ENCODE measurements at places on chromosomes 1 and 21.
A peak's percentile ranks its signal among the peaks of the same experiment; 100 is the strongest.

DNA sequence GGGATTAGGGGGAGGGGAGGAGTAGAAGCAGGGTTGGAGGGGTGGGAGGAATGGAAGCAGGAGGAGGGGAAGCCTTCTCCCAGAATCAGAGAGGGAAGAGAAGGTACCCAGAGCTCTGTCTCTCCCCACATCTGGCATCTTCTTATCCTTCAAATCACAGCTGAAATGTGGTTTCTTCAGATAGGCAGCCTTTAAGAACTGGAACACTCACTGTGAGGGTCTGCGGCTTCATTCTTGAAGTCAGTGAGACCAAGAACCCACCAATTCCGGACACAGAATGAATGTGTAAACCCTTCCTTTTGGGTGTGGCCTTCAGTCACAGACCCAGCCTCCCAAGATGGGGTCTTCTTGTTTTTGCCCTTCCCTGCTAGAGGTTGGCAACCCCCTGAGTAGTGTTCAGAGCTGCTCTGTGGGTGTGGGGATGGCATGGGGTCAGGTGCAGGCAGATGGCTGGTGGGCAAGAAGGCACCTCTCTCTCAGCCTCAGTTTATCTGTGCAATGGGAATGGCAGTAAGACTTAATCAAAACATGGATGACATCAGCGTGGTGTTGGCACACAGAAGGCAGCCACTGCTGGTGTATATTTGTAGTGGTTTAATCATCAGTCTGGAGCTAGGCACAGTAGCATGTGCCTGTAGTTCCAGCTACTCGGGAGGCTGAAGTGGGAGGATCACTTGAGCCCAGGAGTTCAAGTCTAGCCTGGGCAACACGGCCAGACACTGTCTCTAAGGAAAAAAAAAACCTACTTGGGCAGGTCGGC lies 7.2 kb downstream of the FAAH start:
- peak; percentile 67 for DNase-seq

DNA sequence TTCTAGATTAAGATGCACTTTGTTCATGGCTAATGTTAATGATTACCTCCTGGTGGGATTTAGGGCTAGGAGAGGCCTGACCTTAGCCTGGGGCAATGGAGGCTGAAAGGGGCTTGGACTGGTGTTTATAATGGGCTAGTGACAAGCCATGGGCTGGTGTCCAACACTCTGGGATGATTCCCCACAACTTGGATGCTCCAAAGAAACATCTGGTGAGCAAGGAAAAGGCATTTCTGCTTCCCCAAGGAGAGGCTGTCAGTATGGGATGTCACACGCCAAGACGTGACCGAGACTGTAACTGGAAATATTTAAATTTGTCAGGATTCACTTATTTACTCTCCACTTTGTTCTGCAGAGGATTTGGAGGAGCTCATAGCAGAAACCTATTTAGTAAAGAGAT lies 45.2 kb downstream of the PTPRU start:
- no peak for DNase-seq

DNA sequence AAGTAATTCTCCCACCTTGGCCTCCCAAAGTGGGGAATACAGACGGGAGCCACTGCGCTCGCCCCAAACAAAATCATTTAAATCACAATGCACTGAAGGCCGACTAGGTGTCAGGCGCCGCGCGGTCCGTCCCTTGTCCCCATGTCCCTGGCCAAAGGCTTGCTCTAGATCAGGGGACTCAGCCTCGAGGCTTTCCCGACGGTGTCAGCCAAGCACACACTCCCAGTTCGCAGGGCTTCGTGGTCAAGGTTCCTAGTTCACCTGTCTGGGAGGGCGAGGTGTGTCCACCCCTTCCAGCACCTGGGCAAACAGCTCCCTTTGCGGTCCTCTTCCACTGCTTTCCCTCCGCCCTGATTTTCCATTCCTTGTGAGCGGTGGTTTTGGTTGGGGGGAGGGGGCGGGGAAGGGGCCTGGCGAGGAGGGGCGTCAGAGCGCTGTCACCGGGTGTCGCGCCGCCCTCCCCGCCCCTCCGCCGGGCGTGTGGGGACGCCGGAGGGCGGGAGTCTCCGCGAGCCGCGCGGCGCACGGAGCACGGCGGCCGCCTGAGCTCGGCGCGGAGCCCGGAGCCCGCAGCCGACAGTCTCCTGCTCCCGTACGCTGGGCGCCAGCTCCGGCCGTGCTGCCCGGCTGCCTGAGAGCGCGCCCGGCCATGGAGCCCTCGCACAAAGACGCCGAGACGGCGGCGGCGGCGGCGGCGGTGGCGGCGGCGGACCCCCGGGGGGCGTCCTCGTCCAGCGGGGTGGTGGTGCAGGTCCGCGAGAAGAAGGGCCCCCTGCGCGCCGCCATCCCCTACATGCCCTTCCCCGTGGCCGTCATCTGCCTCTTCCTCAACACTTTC lies at the start of gene STUM:
TSS of gene STUM (plus strand) at position 509 of the 838 bp plus-strand sequence. CDS start at position 650, 141 bp downstream.
- DNase-seq = peak; percentile 93

DNA sequence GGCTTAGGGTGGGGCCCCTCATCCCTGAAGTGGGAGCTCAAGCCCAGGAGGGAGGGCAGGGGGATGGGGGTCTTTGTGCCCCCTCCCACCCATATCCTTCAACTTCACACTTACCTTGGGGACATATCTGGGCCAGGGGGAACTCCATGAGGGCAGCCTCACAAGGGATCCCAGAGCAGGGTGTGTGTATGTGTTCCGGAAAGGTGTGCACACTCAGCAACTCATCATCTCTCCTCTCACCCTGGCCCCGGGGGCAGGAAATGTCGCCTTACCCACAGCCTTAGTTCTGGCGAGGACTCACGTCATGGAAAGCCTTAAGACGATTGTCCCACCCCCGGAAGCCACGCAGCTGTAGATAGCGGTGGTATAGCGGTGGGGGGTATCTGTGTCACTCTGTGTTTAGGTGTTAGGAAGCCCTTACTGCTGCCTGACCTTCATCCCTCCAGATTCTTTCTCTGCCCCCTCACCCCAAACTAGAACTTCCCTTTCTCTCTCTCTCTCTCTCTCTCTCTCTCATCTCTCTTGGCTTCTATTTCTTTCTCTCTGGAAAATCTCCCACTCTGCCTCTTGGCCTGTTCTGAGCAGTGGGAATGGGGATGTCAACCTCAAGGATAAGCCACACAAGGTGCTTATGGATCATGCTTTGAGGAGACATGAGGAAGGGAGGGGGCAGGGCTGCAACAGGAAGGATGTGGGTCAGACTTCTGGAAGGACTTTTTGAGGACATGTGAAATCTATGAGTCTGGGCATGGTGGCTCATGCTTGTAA lies at the start of gene SH2D2A:
TSS of gene SH2D2A (minus strand) at position 288 of the 768 bp plus-strand sequence. CDS start at position 148, 140 bp downstream.
- no peak for DNase-seq

DNA sequence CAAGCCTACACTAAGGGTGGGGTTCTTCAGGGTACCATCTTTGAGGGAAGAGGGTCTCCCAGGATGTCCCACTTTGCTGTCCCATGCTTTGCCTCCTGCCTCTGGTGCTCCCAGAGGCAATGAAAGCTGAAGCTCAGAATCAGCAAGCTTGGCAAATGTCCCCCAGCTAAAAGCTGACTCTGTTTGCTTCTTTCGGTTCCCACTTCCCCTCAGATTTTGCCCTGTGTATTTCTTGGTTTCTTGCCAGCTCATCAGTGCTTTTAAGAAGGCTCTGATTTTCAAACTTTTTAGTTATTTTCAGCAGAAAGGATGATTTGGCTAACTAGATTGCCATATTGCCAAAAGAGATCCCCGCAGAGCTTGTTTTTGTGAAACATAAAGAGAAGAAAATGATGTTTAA lies 33.1 kb upstream of the COG2 start:
- no peak for DNase-seq

GRCh38 chr21:34939673-34940331 lies 109.3 kb downstream of the RUNX1 start:
- no peak for DNase-seq

- no peak for DNase-seq
Measured at GRCh38 chr1:64569411-64569810, 99.5 kb downstream of the CACHD1 start.

GRCh38 chr1:228870041-228870713 lies 134.9 kb downstream of the RHOU start:
- DNase-seq = no peak

- no peak for DNase-seq
Measured at GRCh38 chr1:5938101-5938646, 54.1 kb downstream of the NPHP4 start.

- peak; percentile 50 for DNase-seq
Measured at GRCh38 chr21:37435120-37435519, 68.5 kb downstream of the DYRK1A start.

- DNase-seq = no peak
Measured at GRCh38 chr21:37915497-37915911, 753 bp downstream of the KCNJ6 start.
